ENCODE measurements at places on chromosomes 6 and 20.

GRCh38 chr6:53539561-53539960 is 5.3 kb downstream of the GCLC start:
- DNase-seq = no peak

- no peak for DNase-seq
Measured at GRCh38 chr6:41936073-41936837, 5.4 kb downstream of the CCND3 start.

GRCh38 chr6:83592770-83593394 is 80.5 kb downstream of the PRSS35 start:
- DNase-seq = no peak

DNA sequence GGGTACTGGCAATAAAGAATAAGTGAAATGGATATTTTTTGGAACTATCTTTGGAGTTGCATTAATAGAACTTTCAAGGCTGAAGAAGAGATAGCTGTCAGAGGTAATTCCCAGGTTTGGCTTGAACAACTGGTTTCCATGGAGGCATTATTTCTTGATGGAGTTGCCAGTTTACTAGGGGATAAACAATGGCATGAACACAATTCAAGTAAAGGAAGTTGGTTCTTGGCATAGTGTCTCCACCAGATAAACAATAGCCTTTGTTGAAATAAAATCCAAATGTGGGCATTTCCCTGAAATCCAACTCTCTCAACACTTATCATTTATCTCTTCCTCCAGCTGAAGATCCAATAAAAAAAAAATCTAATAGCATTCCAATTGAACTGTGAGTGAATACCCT is 454.9 kb downstream of the C6orf118 start:
- no peak for DNase-seq

DNA sequence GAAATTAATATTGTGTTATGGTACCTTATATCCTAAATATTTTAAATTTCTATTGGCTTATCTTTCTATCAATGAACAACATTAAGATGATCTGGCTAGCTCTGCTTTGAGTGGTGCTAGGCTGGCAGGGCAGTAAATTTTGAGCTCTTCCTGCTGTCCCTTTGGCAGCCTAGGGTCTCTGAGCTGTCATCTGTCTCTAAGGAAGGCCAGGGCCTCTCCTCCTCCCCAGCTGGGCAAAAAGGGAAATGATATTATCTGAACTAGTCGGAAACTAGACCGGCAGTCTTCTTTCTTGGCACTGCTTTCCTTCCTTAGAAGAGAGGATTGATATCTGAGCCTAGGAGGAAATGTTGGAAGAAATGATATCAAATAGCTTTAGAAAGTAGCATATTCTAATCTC is 176.7 kb upstream of the BTBD3 start:
- no peak for DNase-seq

GRCh38 chr20:4893709-4894108 is 107.6 kb downstream of the SLC23A2 start:
- no peak for DNase-seq

DNA sequence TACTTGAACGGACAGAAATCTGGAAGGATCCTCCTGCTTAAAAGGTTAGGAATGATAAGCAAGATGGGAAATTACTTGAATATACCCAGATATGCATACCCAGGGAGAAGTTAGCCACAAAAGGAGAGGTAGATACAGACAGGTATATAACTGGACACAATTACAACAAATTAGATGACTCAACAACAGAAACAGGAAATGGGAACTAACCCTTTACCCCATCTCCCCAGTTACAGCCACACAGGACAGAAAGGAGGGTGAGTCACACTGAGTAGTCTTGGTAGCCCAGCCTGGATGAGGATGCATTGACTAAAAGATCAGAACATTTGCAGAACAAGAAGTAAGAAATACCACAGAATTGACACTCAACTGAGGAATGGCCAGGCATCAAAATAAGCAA is 61.2 kb downstream of the C6orf52 start:
- no peak for DNase-seq

DNA sequence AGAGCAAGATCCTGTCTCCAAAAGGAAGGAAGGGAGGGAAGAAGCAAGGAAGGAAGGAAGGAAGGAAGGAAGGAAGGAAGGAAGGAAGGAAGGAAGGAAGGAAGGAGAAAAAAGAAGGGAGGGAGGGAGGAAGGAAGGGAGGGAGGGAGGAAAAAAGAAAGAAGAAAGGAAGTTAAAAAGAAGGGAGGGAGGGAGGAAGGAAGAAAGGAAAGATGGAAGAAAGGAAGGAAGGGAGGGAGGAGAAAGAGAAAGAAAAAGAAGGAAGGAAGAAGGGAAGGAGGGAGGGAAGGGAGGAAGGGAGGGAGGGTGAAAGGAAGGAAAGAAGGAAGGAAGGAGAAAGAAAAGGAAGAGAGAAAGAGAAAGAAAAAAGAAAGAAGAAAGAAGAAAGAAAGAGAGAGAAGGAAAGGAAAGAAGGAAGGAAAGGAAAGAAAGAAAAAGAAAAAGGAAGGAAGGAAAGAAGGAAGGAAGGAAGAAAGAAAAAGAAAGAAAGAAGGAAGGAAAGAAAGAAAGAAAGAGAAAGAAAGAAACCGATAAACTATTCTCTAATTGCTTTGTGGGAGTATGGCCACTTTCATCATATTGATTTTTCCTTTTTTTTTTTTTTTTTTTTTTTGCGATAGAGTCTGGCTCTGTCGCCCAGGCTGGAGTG is 9.5 kb downstream of the HLA-DRA start:
- DNase-seq = no peak

- no peak for DNase-seq
Measured at GRCh38 chr6:34958734-34959133, 69.7 kb downstream of the ANKS1A start.

DNA sequence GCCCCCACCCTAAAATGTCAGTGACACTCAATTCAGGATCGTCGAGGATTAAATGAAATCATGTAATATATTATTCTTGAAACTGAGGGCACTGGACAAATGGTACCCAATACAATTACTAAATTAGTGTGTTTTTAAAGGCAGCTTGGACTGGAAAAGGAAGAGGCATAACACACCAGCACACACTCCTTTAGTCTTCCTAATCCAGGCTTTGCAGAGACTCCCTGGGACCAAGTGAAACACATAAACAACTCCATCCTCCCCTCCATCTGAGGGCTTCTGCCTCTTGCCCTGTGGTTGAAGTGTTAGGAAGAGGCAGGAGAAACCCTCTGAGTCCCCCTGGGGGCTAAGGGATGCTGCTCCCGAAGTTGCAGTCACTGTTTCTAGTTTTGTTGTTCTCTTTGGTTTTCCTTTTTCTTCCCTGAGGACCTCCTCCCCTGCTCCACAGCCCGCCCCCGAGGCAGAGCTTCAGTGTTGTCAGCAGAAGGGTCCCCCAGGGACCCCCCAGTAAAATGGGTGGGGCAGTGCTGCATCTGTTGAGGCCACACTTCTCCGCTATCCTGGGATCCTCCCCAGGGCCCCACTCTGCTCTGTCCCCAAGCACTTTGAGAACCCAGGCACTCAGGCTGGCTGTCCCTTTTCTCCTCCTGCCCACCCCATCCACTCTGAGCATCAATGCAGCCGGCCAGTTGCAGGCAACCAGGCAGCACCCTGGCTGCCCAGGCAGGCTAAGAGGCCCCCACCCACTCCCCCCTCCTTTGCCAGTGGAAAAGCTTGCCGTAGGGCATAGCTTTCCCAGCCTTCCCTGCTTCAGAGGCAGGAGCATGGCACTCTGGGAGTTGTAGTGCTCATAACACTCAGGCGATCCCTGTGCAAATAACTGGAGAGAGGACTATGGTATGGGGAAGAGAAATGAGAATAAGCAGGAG is 5.9 kb downstream of the TMEM63B start:
- DNase-seq = no peak

GRCh38 chr6:107290491-107290890 is 168.9 kb downstream of the PDSS2 start:
- DNase-seq = no peak

DNA sequence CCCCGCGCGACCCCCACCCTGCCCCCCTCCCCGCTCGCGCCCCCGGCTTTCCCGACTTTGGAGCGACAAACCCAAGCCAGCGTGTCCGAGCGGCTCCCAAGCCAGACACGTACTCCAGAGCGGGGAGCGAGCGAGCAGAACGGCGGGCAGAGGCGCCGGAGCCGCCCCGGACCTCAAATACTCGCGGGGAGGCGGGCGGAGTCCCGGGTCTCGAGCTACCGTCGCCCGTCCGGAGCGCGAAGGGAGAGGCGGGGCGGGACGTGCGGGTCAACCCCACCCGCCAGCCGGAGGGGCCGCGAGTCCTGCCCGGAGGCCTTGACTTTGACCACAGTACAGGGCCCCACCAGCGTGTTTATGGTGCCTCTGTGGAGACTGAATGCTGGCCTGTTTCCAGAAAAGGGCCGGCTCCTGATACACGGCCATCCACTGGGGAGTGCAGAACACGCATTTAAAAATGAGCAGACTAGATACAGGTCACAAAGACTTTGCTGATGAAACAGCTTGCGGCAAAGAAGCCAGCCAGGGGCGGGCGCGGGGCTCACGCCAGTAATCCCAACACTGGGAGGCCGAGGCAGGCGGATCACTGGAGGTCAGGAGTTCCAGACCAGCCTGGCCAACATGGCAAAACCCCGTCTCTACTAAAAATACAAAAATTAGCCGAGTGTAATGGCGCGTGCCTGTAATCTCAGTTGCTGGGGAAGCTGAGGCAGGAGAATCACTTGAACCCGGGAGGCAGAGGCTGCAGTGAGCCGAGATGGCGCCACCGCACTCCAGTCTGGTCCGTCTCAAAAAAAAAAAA is at the start of gene SERPINB6:
Gene SERPINB6 (minus strand): TSS at position 148 of the 799 bp plus-strand sequence. CDS start 12,235 bp downstream, outside the sequence.
- DNase-seq = peak; percentile 83

GRCh38 chr6:162719528-162719927 is 8.0 kb downstream of the PRKN start:
- DNase-seq = no peak

DNA sequence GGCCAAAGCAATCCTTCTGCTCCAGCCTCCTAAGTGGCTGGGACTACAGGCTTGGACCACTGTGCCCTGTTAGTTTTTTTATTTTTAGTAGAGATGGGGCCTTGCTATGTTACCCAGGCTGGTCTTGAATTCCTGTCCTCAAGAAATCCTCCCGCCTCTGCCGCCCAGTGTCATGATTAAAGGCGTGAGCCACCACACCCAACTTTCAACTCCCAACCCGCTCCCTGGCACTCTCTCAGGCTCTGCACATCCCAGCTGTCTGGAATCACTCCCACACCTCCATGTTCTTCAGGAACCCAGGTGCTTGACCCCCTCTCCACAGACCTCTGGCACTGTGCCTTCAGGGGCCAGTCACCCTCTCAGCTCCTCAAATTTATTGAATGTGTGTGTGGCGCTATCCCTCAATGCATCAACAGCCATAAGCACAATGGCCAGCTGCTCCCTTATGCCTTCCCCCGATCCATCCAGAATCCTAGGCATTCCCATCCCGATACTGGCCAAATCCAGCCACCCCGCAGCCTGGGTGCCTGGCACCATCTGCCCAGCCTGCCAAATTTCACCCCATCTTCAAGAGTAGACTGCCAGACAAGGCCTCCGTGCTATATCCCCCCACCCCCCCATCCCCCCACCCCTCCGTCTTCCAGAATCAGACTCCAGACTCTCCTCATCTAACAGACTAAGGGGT is 647 bp upstream of the POU5F1 start:
- no peak for DNase-seq

DNA sequence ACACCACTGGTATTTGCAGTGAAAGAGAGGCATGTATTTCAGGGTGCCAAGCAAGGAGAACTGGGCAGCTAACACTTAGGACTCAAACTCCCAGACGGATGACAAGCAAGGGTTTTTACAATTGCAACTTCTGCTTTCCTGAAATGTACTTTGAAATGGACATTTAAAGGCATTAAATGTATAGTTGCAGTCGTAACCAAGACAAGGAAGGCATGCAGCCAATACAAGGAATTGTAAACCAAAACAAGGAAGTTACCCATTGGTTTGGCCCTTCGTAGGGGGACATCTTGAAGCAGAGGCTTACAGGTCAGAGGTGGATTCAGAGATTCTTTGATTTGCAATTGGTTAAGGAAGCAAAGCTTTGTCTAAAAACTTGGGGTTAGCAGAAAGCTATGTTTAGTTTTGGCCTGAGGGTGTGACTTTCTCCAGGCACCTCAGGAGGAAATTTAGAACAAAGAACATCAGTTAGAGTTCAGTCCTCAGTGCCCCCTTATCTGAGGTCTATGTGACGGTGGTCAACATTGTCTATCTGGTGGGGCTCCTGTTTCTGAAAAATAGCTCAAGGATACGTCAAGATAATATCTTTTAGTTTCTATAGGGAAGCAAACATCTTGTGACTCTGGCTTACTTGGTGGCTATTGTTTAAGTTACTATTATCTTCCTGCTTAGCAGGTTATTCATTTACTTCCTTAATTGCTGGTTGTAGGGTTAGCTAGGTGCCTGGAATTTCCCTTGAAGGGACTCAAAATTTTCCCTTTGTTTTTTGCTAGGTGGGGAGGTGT is 266.0 kb downstream of the CD83 start:
- no peak for DNase-seq

DNA sequence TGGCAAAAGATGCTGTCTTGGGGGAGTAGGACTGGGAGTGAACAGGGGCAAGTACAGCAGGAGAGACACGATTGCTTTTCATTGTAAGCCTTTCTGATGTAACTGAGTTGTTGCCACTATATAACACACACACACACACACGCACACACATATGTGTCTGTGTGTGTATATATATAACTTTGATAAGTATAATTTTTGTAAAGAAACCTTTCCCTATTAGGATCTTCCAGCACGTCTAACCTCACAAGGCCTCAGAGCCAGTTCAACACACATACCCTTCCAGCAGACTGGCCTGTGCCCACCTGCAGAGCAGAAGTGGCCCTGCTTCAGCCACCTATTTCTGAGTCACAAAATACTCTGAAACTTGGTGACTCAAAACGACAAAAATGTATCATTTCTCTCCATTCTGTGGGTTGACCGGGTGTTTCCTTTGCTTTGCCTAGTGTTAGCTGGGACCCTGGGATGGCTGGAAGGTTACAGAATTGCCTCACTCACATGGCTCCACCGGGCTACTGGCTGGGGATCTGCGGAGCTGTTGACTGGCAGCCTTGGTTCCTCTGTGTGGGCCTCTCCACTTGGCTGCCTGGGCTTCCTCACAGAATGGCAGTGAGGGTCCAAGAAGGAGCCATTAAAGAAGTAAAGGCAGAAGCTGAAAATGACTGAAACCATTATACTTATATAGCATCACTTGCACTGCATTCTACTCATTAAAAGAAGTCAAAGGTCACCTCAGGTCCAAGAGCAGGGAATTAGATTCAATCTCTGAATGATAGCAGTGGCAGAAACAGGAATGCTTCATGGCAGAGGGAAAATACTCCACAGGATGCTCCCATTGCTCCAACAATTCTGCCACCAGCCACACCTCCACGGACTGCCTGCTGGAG is 126.4 kb downstream of the BANF2 start:
- DNase-seq = no peak

DNA sequence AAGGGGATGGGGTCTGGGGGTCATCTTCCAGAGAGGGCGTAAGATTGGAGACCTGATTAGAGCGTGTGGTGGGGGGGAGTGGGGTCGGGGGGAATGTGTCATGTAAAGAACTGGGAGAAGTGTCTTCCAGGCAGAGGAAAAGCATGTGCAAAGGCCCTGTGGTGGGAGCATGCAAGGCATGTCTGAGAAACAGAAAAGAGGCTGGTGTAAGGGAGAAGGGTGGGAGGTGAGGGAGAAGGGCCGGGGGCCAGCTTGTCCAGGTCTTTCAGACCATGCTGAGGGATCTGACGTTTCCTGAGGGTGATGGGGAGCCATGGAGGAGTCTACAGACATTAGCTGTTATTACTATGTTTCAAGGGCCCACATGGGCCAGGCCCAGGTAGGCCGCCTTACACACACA is 30.4 kb upstream of the FKBP1A start:
- no peak for DNase-seq

Data from tibial nerve (tissue), 4 donors.